ENCODE measurements at places on chromosomes 11 and 22.

DNA sequence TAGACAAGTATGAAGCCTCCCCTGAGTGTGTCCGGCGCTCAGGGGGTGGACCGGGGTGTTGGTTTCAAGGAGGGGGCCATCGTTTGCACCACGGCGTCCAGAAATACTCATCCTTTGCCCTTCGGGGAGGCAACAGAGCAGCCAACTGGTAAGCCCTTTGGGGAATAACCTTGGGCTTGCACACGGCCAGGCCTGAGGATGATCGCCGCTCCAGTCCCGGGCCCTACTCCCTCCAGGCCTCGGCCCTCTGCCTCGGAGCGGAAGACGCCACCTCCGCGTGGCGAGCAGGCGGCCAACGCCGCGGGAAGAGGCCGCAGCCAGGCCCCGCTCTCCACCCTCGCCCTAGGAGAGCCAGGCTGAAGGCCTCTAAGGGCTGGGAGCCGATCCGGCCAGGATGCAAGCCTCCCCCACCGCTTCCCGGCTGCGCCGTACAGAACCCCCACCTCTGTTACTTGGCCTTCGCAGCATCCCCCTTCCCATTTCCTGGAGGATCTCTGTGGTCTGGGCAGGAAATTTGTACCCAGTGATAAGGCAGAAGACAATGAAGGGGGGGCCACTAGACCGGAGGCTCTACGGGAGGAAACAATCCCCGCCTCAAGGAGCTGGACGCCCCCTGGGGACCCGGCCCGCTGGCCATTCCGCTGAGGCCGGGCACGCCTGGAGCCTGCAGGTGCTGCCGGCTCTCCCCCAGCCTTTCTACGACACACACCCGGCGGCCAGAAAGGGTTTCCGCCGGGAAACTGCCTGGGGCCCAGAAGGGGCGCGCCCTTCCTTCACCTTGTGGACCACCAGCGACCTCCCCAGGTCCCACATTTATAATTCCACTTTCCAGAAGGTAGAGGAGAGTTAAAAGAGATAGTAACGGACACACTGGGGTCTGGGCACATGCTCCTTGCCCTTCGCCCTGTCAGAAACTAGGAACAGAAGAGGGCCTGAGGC lies 2.6 kb downstream of the ESAM start:
- no peak for DNase-seq

- no peak for DNase-seq
Measured at GRCh38 chr11:65053827-65054508, 4.4 kb downstream of the NAALADL1 start.

- no peak for DNase-seq
Measured at GRCh38 chr11:105100981-105101630, 38.5 kb downstream of the CARD18 start.

GRCh38 chr11:113001709-113002108 lies 40.5 kb downstream of the NCAM1 start:
- DNase-seq = no peak

DNA sequence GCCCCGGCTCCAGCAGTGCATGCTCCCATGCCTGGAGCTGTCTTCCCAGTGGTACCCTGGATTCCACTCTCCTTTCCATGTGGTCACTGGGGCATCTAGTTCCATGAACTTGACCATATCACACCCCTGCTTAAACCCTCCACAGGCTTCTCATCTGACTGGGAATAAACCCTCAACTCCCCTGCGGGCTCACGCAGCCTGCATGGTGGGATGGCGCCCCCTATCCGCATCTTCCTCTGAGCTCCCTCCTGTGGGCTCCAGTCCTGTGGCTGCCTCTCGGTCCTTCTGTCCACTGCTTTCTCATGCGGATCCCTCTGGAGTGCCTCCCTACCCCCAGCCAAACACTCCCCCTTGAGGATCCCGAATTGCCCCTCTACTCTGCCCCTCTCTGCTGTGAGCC lies 41.4 kb upstream of the TTLL12 start:
- DNase-seq = peak; percentile 45

DNA sequence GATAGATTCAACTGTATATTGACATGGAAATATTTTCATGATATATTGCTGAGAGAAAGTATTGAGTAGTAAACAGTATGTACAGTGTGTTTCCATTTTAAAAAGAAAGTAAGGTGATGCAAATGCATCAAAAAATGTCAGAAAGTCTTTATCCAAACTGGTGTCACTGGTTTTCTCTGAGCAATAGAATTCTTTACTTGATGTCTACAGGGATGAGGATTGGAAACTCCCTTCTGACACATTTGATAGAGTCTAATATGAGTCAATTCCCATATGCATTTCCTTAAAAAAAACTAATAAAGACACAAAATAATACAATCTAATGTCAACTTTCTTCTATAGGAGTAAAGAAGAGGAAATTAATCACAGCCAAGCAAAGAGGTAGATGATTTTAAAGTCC lies 18.3 kb upstream of the CCDC179 start:
- no peak for DNase-seq

Data from GM10248 (cell line).